ENCODE measurements at places on chromosomes 3 and 15. TPM values are rescaled to one million over a fixed set of nuclear protein-coding genes. Genes with fewer than 3 reads are reported as not detected.

Gene CYP19A1
- total RNA-seq: not detected

Gene SEMA3F
- 23.3 TPM for total RNA-seq

Gene A4GNT
- not detected for total RNA-seq

Gene CCDC54
- not detected for total RNA-seq

Gene AGBL1
- total RNA-seq: not detected

Gene MST1R
- total RNA-seq: 233 TPM

GRCh38 chr3:132253262-132253878, 63.8 kb upstream of the ACP3 start:
- no peak overlapping the region for H3K27ac ChIP-seq
- H3K4me3 ChIP-seq: no peak overlapping the region
- no peak for DNase-seq
- H3K4me1 ChIP-seq: no peaks in the 10 kb centered on the region
- no peaks in the 10 kb centered on the region for H3K36me3 ChIP-seq

DNA sequence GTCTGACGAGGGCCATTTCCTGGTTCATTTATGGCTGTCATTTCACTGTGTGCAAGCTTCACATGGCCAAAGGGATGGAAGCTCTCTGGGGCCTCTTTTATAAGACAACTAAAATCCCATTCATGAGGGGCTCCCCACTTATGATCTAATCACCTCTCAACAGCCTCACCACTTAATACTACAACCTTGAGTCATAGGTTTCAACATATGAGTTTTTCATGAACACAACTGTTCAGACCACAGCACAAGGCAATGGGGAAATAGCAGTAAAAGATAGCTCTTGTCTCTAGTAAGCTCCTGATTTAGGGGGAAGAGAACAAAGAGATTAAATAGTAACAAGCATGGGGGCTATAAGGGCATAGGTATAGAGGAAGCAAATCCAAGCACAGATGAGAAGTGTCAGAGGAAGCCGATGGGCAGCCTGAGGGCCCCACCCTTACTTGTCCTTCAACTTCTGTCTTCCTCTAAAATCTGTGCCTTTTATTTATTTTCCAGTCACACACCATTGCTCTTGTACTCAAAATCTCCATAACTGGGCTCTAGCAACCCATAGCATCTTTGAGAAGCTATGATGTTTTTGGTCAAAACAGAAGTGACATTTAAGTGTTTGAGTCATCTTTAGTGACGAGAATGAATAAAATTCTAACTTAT, 329.1 kb downstream of the UNC13C start:
- H3K27me3 ChIP-seq: no peaks in the 10 kb centered on the region
- no peaks in the 10 kb centered on the region for H3K36me3 ChIP-seq
- no peaks in the 10 kb centered on the region for H3K4me1 ChIP-seq
- no peak overlapping the region for H3K27ac ChIP-seq
- H3K4me3 ChIP-seq: no peak overlapping the region

DNA sequence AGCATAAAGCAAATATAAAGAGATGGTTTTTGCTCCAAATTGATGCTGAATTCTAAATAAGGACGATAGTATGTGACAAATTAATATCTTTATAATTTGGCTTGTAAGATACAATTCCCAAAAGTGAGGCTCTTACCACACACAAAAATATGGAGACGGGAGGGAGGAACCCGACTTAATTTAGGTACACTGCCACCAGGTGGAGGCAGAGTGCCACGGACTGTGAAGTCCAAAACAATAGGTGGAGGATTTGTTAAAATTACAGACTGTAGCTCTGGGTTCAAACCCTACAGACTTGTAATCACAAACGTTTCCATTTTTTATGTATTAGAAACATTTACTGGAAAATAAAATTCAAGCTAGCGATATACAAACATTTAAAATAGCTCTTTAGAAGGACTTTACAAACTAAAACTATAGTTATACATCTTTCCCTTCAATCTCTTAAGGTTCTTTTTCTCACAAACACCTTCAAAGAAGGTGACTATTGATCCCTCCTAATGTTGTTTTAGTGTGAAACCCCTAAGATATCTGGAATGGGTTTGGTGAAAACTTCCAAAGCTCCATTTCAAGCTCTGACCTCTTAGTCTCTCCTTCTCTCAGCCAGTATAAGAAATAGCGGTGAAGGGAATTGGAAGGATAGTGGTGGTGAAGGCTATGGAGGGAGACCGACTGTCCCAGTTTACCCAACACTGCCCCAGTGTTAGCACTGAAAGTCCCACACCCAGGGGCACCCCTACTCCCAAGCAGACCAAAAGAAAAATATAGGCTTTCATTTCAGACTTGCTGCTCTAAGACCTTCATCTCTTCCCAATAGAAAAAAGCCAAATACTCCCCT, 89.7 kb downstream of the AQP9 start:
- no peak overlapping the region for H3K4me3 ChIP-seq
- no peak overlapping the region for H3K27ac ChIP-seq
- no peaks in the 10 kb centered on the region for H3K36me3 ChIP-seq

DNA sequence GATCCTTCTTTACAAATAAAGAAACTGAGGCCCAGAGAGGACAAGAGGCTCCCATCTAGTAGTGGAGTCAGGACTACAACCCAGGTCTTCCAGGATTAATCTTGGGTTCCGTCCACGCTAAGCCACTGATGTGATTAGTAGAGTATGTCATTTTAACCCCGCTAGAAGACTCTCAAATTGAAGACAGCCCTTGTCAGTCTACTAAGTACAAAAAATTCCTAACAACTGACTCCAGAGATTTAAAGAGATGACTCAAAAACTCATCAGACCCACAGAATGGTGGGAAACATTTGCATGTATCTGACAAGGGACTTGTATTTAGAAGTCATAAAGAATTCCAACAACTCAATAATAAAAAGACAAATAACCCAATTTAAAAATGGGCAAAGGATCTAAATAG, 145.3 kb downstream of the CNTN3 start:
- no peaks in the 10 kb centered on the region for H3K36me3 ChIP-seq
- DNase-seq: no peak
- no peaks in the 10 kb centered on the region for H3K4me1 ChIP-seq
- H3K27me3 ChIP-seq: no peaks in the 10 kb centered on the region

DNA sequence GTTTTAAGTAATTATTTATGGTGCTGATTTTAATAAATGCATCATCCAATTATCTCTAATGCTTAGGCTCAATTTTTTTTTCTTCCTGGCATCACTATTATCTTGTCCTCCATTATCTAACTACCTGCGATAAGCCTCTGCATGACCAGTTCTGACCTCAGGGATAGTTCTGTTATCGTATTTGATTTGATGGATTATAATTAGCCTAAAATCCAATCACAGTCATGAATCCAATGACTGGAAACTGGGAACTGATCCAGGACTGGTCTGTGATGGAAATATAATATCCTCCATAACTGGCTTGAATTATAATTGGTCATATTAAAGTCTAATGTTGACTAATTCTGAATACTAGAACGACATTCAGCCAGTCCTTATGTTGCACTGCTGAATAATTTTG, 1.1 kb downstream of the MYH15 start:
- no peak overlapping the region for H3K4me3 ChIP-seq
- no peaks in the 10 kb centered on the region for H3K36me3 ChIP-seq
- DNase-seq: no peak
- H3K4me1 ChIP-seq: no peaks in the 10 kb centered on the region
- H3K27me3 ChIP-seq: no peaks in the 10 kb centered on the region

DNA sequence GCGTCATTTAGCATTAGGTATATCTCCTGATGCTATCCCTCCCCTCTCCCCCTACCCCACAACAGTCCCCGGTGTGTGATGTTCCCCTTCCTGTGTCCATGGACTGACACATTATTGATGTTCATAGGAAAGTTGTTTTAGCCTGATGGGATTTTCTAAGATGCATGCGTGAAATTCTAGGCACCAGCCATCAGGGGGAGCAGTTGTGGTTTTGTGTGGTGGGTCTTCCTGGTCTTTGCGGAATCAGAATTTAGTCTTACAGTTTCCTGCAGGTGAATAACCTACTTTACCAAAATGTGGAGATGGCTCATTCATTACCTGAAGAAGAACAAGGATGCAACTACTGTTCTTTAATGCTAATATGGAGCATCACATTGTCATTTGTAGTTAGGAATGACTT, 455.0 kb upstream of the THBS1 start:
- H3K27ac ChIP-seq: no peak overlapping the region
- H3K4me3 ChIP-seq: no peak overlapping the region
- no peak for DNase-seq
- H3K36me3 ChIP-seq: no peaks in the 10 kb centered on the region
- H3K27me3 ChIP-seq: no peaks in the 10 kb centered on the region

- DNase-seq: peak; percentile 87
- H3K4me3 ChIP-seq: peak within 1 kb of the TSS; percentile 53
- H3K27me3 ChIP-seq: no peaks in the 10 kb centered on the region
- H3K4me1 ChIP-seq: peaks cover 10% of the 10 kb centered on the region
Measured at GRCh38 chr15:89776274-89777072, at the start of gene MESP2. TSS of gene MESP2 (plus strand) at chr15:89776332. CDS start at chr15:89776358, 26 bp downstream.

DNA sequence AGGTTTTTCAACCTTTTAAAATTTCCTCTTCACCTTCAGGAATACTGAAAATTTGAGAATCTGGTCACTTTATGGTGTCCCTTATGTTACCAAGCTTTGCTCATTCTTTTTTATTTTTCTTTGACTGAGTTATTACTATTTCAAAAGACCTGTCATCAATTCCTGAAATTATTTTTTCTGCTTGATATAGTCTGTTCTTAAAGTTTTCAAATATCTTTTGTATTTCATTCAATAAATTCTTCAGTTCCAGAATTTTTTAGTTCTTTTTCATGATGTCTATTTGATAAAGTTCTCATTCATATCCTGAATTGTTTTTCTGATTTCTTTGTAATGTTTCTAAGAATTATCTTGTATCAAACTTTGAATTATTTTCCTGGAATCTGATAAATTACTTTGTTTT, 63.9 kb downstream of the UQCC5 start:
- H3K27ac ChIP-seq: no peak overlapping the region
- H3K4me3 ChIP-seq: no peak overlapping the region
- no peaks in the 10 kb centered on the region for H3K4me1 ChIP-seq
- H3K27me3 ChIP-seq: no peaks in the 10 kb centered on the region
- DNase-seq: no peak

DNA sequence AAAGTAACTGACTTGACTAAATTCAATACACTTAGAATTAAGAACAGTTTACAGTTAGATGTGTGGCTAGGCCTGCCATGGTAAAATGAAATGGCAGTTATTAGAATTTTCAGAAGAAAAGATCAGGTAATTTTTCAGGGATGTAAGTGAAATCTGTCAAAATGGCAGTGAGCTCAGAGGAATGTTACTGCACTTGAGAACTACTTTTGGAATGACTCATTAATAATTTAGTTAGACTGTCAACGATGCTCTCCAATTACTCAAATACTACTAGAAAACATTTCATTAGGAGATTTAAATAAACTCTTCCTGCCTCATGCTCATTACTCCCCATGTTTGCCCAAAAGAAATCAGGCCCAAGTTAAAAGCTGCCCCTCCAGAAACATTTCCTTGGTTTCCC, 84.4 kb downstream of the RFTN1 start:
- DNase-seq: no peak
- no peaks in the 10 kb centered on the region for H3K27me3 ChIP-seq
- no peaks in the 10 kb centered on the region for H3K4me1 ChIP-seq
- H3K27ac ChIP-seq: no peak overlapping the region
- no peak overlapping the region for H3K4me3 ChIP-seq

All from Peyer's patch (tissue), 4 donors.